Kidney tubule cell (primary cell): ENCODE measurements at places on chromosomes 12 and 14.

- no peak for DNase-seq
Observed at GRCh38 chr14:55899531-55899930, 218.7 kb upstream of the PELI2 start.

- DNase-seq: no peak
Observed at GRCh38 chr12:13606290-13606689, 375.1 kb downstream of the GRIN2B start.

GRCh38 chr12:54592316-54592715 lies 3.9 kb upstream of the PPP1R1A start:
- DNase-seq: peak; percentile 92

DNA sequence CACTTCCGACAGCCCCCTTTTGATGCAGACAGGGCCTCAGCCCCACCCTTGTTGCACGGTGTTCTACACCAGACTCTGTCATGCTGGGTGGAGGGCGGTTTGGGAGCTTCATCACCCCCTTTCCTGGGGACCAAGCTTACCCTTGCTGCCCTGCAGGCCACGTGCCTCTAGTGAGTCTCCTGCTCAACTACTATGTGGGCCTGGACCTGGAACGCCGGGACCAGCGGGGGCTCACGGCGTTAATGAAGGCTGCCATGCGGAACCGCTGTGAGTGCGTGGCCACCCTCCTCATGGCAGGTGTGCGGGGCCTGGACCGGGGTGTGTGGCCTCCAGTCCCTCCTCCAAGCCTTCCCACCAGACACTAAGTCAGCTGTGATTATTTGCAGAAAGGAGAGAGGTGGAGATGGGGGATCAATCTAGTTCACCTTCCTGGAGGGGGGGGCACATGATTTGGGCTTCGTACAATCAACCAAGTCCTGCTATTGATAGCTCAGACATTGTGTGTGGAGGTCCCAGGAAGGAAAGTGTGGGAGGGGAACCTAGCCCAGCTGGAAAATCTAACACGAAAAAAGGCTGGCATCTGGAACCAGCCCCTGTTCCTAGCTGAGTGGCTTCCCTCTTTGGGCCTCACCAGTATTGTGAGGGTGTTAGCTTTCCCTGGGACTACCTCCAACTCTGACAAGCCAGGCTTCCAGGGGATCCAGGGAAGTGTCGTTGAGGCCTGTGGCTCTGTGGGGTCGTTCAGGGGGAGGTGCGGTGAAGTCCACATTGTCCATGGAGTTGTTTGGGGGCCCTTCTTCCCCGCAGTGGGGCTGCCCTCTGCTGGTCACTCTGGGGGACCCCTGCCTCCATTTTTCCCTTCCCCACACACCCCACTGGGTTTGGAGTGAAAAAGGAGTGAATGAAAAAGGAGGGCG lies 1.6 kb downstream of the ANKRD33 start:
- DNase-seq: no peak

DNA sequence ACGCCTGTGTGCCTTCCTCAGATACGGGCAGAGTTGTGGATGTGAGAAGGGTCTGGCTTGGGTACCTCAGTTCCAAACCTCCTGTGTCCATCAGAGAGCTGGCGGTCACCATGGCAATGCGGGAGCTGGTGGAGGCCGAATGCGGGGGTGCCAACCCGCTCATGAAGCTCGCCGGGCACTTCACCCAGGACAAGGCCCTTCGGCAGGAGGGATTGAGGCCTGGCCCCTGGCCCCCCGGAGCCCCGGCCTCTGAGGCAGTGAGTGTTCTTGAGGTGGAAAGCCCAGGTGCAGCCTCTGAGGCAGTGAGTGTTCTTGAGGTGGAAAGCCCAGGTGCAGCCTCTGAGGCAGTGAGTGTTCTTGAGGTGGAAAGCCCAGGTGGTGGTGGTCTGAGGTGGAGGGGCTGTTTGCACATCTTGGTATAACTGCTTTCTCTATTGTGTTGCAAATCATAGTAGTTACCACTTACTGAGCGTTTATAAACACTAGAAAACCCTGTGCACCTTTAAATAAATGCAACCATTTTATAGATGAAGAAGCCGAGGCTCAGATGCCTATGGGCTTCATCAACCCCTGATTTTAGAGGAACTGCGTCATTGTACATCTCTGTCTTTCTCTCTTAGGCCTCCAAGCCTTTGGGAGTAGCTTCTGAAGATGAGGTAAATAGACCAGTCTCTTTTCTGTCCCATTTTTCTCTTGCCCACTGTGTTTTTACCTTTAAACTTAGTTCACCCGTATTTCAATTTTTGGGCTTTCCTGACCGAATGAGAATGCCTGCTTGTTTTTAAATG lies 976 bp downstream of the PEX5 start:
- peak; percentile 17 for DNase-seq

GRCh38 chr14:58200480-58200841 lies 512 bp downstream of the ACTR10 start:
- no peak for DNase-seq

GRCh38 chr14:55103005-55103640 lies 25.9 kb upstream of the LGALS3 start:
- peak; percentile 97 for DNase-seq
